ENCODE measurements at places on chromosomes 7 and 10. TPM values are rescaled to one million over a fixed set of nuclear protein-coding genes. Genes with fewer than 3 reads are reported as not detected.
A peak's percentile ranks its signal among the peaks of the same experiment; 100 is the strongest.

Gene PRPS1L1
- not detected for total RNA-seq

Gene OPN4
- 0.36 TPM for total RNA-seq

Gene DEPP1
- 84.2 TPM for total RNA-seq

Gene ACSM6
- not detected for total RNA-seq

Gene CPA2
- 1.0 TPM for total RNA-seq

DNA sequence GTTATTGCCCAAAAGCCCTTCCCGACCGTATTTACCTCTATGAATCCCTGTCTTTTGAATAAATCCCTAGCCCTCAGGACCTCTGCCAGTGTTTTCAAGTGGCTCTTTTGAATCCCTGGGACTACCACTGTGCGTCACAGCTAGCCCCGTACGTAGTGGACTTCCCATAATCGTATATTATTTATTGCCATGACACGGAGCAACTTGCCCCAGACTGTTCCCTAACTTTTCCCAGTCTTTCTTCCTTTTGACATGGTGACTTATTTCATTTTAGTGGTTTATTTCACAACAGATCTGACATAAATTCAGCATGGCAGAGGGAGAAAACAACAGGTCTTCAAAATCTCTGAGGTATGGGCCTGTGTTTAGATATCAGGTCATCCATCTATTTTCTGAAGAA, 318.6 kb upstream of the KLF6 start:
- no peaks in the 10 kb centered on the region for H3K4me1 ChIP-seq
- no peak overlapping the region for H3K27ac ChIP-seq
- no peaks in the 10 kb centered on the region for H3K36me3 ChIP-seq
- H3K4me3 ChIP-seq, result no peak overlapping the region
- no peak for DNase-seq

DNA sequence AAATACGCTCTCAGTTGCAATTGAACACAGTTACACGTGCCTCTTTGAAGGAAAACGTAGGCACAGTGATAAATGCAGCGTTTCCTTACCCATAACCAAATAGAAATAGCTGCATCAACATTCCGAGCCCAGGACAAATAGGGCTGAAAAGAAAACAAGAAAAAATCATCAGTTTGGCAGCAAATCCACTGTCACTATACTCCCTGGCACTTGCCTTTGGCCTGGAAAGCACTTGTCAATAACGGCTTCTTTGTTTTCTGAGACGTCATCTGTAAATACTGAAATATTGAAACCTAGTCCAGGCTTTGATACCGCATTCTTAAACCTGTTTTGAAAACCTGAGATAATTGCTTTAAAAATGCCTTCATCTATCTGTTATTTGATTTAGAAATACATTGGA, 167.2 kb upstream of the AKR1E2 start:
- H3K27ac ChIP-seq, result no peak overlapping the region
- H3K4me3 ChIP-seq, result no peak overlapping the region
- no peaks in the 10 kb centered on the region for H3K36me3 ChIP-seq

- H3K36me3 ChIP-seq, result no peaks in the 10 kb centered on the region
- peaks cover 5% of the 10 kb centered on the region for H3K4me1 ChIP-seq
- H3K27ac ChIP-seq, result no peak overlapping the region
- DNase-seq, result no peak
- no peaks in the 10 kb centered on the region for H3K27me3 ChIP-seq
Observed at GRCh38 chr7:73882047-73882402, 21.1 kb downstream of the TMEM270 start.

- no peaks in the 10 kb centered on the region for H3K27me3 ChIP-seq
- no peak overlapping the region for H3K27ac ChIP-seq
- no peaks in the 10 kb centered on the region for H3K4me1 ChIP-seq
- DNase-seq, result no peak
- H3K4me3 ChIP-seq, result no peak overlapping the region
- no peaks in the 10 kb centered on the region for H3K36me3 ChIP-seq
Observed at GRCh38 chr10:113663142-113663541, 699 bp downstream of the NRAP start.

- H3K4me3 ChIP-seq, result no peak overlapping the region
- no peaks in the 10 kb centered on the region for H3K4me1 ChIP-seq
- no peak overlapping the region for H3K27ac ChIP-seq
- no peak for DNase-seq
- H3K36me3 ChIP-seq, result no peaks in the 10 kb centered on the region
Observed at GRCh38 chr7:158049271-158049670, 538.4 kb downstream of the PTPRN2 start.

DNA sequence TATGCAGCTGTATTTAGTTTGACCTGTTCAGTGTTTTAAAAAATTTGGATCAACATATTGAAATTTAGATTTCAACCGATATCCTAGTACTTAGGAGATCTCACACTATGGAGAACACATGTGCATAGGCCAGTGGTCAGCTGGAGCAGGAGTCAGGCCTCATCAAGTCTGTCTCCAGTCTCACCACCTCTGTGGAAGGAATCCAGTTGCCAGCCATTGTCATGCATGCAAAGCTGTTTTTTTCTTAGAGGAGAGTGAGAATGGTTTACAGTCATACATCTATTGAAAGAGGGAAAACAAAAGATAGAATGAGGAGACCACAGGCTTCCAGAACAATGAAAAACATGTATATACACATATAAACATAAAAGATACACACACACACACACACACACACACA, 7.6 kb upstream of the CLEC5A start:
- H3K36me3 ChIP-seq, result no peaks in the 10 kb centered on the region
- no peak overlapping the region for H3K4me3 ChIP-seq
- H3K27ac ChIP-seq, result no peak overlapping the region
- no peaks in the 10 kb centered on the region for H3K4me1 ChIP-seq

GRCh38 chr7:25075459-25075858, 49.6 kb downstream of the CYCS start:
- no peak for DNase-seq
- no peaks in the 10 kb centered on the region for H3K4me1 ChIP-seq
- no peak overlapping the region for H3K27ac ChIP-seq

DNA sequence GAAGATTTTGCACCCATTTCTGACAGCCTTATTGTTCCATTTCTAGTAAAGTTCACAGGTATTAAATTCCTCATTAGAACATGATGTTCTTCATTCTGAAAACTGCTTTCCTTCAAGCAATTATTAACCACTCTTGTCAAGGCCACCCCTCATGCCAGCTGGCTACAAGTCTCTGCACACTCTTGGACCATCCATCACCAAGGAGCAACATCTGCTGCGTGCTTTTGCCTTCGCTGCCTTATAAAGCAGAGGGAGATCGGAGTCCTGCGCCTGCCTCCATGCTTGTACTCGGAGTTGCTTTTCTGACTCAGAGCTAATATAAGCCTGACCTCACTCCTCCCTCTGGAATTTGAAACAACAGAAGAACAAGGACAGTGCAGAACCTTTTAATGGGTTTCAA, 529.9 kb upstream of the DPP6 start:
- peaks cover 2% of the 10 kb centered on the region for H3K27me3 ChIP-seq
- H3K27ac ChIP-seq, result no peak overlapping the region
- DNase-seq, result no peak
- no peaks in the 10 kb centered on the region for H3K36me3 ChIP-seq

- H3K27ac ChIP-seq, result no peak overlapping the region
- H3K4me3 ChIP-seq, result no peak overlapping the region
- H3K27me3 ChIP-seq, result no peaks in the 10 kb centered on the region
- H3K4me1 ChIP-seq, result no peaks in the 10 kb centered on the region
- no peaks in the 10 kb centered on the region for H3K36me3 ChIP-seq
- DNase-seq, result peak; percentile 77
Observed at GRCh38 chr7:130277763-130278643, 11.3 kb downstream of the CPA2 start.

DNA sequence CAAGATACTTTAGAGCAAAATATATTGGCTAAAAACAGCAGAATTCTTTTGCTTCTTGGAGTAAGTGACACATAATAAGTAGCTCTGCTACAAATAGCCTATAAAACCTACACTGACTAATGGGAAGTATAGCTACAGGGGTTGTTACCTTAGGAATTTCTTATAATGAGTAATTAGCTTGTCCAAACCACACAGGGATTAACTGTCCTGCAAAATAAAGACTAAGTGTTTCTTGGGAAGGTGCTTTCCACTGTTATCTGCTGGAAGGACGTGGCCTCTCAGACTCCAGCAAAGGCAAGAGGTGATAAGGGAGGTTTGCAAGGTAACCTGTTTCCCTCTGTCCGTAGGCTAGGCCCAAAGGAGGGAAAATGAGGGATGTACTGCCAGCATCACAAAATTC, 302.4 kb downstream of the DOCK4 start:
- H3K4me3 ChIP-seq, result no peak overlapping the region
- peaks cover 4% of the 10 kb centered on the region for H3K36me3 ChIP-seq
- H3K27me3 ChIP-seq, result no peaks in the 10 kb centered on the region
- no peak for DNase-seq

- no peaks in the 10 kb centered on the region for H3K27me3 ChIP-seq
- H3K4me3 ChIP-seq, result no peak overlapping the region
- H3K27ac ChIP-seq, result no peak overlapping the region
- H3K4me1 ChIP-seq, result peaks cover 4% of the 10 kb centered on the region
Observed at GRCh38 chr7:22586786-22587140, 86.8 kb upstream of the STEAP1B start.

- no peak overlapping the region for H3K27ac ChIP-seq
- H3K36me3 ChIP-seq, result no peaks in the 10 kb centered on the region
- DNase-seq, result no peak
- no peaks in the 10 kb centered on the region for H3K27me3 ChIP-seq
Observed at GRCh38 chr10:77282163-77282562, 355.4 kb downstream of the KCNMA1 start.

DNA sequence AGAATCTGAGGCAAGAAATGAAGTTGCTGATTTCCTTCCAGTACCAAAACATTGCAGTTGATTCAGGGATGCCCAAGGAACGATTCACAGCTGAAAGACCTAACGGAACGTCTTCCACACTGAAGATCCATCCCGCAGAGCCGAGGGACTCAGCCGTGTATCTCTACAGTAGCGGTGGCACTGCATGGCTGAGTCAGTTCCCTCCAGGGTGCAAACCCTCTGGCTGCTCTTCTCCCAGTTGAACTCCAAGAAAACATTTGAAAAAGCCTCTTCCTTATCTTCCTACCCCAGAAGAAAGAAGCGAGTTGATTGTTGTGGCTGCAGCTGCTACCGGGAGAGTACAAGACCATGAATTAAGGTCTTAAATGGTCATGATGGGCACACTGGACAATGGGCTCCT, 147.1 kb upstream of the PRSS1 start:
- no peak overlapping the region for H3K27ac ChIP-seq
- no peaks in the 10 kb centered on the region for H3K4me1 ChIP-seq
- H3K4me3 ChIP-seq, result no peak overlapping the region
- H3K36me3 ChIP-seq, result no peaks in the 10 kb centered on the region
- peaks cover 3% of the 10 kb centered on the region for H3K27me3 ChIP-seq

GRCh38 chr10:86305521-86305920, 61.1 kb downstream of the GRID1 start:
- H3K36me3 ChIP-seq, result no peaks in the 10 kb centered on the region
- H3K4me1 ChIP-seq, result no peaks in the 10 kb centered on the region
- no peak overlapping the region for H3K4me3 ChIP-seq
- H3K27ac ChIP-seq, result no peak overlapping the region
- no peak for DNase-seq
- H3K27me3 ChIP-seq, result no peaks in the 10 kb centered on the region

GRCh38 chr10:131022369-131022768, 289.2 kb downstream of the TCERG1L start:
- H3K4me3 ChIP-seq, result no peak overlapping the region
- H3K4me1 ChIP-seq, result no peaks in the 10 kb centered on the region
- no peaks in the 10 kb centered on the region for H3K36me3 ChIP-seq
- H3K27ac ChIP-seq, result no peak overlapping the region
- no peaks in the 10 kb centered on the region for H3K27me3 ChIP-seq
- DNase-seq, result no peak

GRCh38 chr7:48634116-48634632, 290.2 kb upstream of the CDC14C start:
- no peak for DNase-seq
- H3K27me3 ChIP-seq, result no peaks in the 10 kb centered on the region
- H3K27ac ChIP-seq, result no peak overlapping the region
- H3K4me1 ChIP-seq, result no peaks in the 10 kb centered on the region
- no peak overlapping the region for H3K4me3 ChIP-seq
- no peaks in the 10 kb centered on the region for H3K36me3 ChIP-seq

DNA sequence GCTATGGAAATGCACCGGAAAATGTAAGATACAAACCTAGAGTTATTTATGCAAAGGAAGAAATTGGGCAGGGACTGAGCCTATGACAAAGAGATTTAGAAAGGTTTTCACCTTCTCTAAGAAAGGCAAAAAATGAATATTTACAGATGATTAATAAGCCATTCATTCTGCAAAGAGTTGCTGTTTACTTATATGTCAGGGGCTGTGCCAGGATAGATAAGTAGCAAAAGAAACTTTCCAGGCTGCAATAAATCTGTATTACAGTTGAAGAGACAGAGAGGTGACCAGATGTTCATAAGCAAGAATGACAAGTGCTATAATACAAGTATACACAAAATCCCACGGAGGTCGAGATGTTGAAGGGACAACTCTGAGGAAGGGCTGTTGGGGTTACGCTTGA, 299.6 kb downstream of the CALN1 start:
- H3K4me3 ChIP-seq, result no peak overlapping the region
- no peaks in the 10 kb centered on the region for H3K4me1 ChIP-seq
- H3K27ac ChIP-seq, result no peak overlapping the region
- H3K36me3 ChIP-seq, result no peaks in the 10 kb centered on the region

GRCh38 chr10:100020142-100020885, 10.6 kb upstream of the DNMBP start:
- H3K36me3 ChIP-seq, result no peaks in the 10 kb centered on the region
- H3K27ac ChIP-seq, result no peak overlapping the region
- H3K27me3 ChIP-seq, result no peaks in the 10 kb centered on the region

GRCh38 chr7:94350734-94351133, 44.0 kb upstream of the COL1A2 start:
- DNase-seq, result no peak
- no peaks in the 10 kb centered on the region for H3K36me3 ChIP-seq
- no peak overlapping the region for H3K27ac ChIP-seq
- no peaks in the 10 kb centered on the region for H3K4me1 ChIP-seq

- no peaks in the 10 kb centered on the region for H3K36me3 ChIP-seq
- no peak for DNase-seq
- H3K4me1 ChIP-seq, result no peaks in the 10 kb centered on the region
- no peak overlapping the region for H3K27ac ChIP-seq
- no peak overlapping the region for H3K4me3 ChIP-seq
Observed at GRCh38 chr10:48194830-48195229, 79.7 kb downstream of the FRMPD2 start.

DNA sequence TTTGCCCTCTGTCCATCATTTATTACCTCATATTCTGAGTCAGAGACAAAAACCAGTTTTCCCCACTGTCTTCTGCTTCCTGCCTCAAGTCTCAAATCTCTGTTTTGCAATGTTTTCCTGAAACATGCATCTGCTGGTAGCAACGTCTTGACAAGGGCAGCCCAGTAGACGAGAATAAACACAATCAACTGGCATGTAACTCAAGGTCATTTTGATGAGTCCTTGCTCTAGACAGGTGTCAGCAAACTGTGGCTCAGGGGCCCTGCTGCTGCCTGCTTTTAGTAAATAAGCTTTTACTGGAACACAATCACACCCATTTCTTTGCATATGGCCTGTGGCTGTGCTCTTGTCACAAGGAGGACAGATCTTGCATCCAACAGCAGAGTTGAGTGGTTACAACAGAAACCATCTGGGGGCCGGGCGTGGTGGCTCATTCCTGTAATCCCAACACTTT, 59.8 kb downstream of the ITIH5 start:
- DNase-seq, result no peak
- no peak overlapping the region for H3K4me3 ChIP-seq
- H3K4me1 ChIP-seq, result no peaks in the 10 kb centered on the region
- no peak overlapping the region for H3K27ac ChIP-seq
- peaks cover 2% of the 10 kb centered on the region for H3K36me3 ChIP-seq

Data from aorta (tissue), 5 donors.